ENCODE measurements at places on chromosomes 12 and 14.

- DNase-seq = no peak
Measured at GRCh38 chr14:54881761-54882401, 20.7 kb downstream of the GCH1 start.

DNA sequence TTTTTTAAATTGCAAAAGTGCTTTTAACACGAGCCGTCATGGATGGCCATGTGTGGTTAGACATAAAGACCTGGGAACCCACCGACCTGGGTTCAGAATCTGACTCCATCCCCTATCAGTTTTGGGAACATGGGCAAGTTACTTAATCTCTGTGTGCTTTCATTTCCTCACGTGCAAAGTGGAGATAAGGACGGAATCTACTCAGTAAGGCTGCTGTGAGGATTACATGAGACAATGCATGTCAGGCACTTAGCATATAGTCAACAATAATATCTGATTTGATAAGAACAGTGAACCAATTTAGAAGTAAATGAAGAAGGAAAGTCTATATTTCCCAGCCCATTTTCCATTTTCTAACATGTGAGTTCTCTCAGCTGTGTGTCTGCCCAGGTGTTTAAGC, 235.4 kb downstream of the SUDS3 start:
- DNase-seq = no peak

DNA sequence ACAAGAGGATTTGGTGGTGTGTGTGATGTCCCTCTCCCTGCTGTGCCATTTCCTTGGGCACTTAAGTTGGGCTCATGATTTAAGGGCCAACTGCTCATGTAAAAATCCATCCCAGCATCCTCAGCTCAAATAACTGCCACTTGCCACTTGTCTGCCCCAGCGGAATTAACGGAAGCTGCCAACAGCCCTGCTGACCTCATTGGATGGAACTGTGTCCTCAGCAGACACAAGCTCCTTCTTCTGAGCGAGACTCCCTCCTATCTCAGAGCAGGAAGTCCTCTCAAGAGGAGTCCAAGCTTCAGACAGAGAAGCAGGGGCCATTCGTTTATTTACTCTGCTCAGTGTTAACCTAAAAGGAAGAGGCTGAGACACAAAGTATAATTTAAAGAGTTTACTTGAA, 29.6 kb upstream of the PRMT8 start:
- no peak for DNase-seq

- DNase-seq = peak; percentile 63
Measured at GRCh38 chr14:73227812-73228781, 9.2 kb upstream of the PAPLN start.

- DNase-seq = no peak
Measured at GRCh38 chr12:18277196-18277595, 15.9 kb downstream of the PIK3C2G start.

- DNase-seq = no peak
Measured at GRCh38 chr14:22887990-22888378, 5.0 kb downstream of the REM2 start.

DNA sequence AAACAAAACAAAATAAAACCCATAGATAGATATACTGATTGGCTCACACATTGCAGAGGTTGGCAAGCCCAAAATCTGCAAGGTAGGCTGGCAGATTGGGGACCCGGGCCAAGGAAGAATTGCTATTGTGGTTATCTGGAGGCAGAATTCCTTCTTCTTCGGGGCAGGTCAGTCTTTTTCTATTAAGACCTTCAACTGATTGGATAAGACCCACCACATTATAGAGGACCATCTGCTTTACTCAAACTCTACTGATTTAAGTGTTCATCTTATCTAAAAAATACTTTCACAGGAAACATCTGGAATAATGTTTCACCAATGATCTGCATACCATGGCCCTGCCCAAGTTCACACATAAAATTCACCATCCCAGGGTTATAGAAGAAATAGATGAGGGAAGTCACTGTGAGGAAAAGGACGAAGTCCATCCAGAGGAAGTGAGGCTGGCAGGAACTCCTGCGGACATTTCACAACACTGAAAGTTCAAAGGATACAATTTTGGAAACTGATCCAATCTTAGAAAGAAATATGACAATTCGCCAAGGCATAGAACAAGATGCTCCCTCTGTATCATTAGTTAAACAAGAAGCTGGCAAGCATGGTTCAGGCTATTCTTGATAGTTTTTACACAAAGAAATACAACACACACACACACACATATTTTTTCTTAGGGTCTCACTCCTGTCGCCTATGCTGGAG, 127.6 kb upstream of the MED13L start:
- DNase-seq = no peak

DNA sequence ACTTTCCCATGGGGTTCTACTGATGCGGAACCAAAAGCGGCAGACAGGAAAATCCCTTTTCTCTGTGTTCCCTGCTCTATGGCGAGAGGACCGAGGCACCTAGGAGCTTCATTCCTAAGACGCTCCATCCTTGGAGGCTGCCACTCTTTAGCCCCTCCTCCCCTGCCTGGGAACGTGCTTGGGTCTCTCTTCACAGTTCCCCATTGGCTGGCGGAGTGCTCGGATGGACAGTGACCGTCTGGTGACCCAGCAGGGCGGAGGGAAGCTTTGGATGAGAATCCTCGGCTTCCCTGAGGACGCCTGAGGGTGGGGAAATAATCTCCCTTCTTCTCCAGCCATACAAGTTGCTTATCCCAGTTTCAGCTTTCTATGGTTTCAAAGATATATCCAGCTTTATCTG, 37.3 kb downstream of the KCNA5 start:
- peak; percentile 37 for DNase-seq

DNA sequence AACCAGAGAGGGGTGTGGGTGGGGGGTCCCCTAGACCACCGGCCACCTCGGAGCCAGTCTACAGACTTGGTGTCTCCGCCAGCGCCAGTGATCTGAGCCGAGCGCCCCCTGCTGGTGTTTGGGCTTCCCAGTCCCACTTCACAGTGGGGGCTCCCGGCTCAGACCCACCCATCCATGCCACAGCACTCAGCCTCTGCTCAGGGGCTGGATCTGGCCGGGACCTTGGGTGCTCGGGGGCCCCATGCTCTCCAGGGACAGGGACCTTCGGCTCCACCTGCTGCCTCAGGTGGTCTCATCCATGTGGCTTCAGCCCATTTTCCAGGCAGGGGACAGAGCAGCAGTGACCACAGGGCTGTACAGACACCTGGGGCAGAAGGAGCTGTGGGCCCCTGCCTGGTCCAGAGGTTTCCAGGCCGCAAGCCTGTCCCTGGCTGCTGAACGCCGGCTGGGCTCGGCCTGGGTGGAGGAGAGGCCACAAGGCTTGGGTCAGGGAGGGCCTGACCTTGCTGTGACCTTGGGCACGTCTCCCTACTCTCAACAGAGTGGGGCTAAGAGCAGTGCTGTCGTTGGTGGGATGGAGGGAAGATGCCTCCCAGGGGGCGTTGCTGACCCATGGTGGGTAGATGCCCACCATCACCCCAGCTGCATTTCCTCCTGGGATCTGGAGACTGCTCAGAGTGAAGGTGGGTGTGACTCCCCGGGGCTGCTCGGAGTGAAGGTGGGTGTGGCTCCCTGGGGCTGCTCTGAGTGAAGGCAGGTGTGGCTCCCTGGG, 86.3 kb downstream of the KIF26A start:
- peak; percentile 42 for DNase-seq

GRCh38 chr12:18556161-18556560, 181.7 kb downstream of the PLCZ1 start:
- DNase-seq = no peak

DNA sequence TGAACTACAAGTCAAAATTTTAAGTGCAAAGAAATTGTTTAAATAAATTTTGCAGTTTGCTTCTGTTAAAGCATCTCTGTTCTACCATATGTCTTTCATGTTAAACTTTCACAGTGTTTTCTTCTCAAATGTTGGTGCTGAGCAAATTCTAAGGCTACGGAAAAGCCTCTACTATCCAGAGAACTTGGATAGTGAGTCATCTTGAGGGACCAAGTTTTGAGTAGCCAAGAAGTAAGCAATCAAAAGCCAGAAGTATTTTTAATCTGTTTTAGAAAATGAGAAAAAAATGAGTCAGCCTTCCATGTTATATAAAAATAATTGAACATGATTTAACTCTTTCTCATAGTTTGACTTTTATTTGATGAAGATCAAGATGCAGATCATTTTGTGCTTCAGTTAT, 3.3 kb downstream of the BRMS1L start:
- no peak for DNase-seq

DNA sequence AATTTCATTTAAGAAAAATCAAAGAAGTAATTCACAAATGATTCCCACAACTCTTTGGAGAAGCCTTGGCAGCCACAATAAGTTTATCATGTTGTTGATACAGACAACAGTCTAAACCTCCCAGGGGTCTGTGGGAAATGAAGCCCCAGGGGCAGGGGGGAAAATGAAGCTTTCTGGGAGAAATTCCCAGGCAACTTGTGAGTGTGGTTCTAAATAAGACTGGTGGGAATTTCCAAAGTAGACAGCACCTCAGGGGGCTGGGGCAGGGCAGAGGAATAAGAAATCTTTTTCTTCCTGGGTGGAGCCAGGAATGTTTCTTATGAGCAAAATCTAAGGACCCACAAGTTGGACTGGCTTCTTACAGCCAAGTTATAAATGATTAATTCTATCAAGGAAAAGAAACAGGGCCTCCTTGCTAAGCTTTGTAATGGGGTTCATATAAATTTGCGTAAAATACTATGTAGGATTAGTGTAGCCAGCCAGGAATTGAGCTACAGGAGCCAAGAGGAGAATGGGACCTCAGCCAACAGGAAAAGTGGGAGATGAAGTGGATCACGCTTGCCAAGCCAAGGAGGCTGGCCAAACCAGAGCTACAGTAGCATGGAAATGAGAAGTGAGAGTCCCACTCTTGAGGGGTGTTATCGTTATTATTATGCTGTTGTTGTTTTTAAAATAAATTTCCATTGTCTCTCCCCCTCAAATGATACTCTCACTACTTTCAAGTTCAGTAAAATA, 182.9 kb upstream of the FAR2 start:
- DNase-seq = no peak

DNA sequence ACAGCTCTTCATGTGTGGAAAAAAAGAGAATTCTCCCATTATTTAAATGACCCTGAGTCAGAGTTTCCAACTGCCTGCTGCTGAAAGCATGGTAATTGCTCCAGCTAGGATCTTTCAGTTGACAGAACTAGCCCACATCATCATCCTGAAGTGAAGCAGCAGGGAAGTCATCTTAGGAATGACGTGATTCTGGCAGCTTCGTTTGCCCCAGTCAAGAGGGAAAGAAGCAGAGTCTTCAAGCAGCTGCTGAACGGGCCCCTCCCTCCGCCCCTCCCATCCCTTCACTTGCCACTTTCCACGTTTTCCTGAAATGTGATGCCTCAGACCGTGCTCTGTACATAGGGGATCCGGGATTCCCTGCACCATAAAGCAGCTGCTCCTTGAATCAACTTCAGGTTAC, 455.0 kb upstream of the TMEM132C start:
- DNase-seq = no peak

DNA sequence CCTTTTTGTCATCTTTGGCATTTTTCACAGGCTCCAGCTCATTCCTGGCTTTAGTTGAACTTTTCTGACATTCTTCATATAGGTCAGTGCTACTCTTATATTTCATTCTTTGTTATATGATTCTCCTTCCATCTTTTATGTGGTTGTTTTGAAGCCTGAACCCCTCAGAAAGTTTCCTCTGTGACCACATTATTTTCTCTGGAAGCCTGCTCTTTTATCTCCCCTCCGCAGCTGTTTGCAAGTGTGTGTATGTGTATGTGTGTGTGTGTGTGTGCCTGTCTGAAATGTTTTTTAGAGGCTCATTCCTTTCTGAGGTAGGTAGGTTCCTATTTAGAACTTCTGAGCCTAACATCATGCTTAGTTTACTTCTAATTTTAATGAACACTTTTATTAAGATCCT, 47.6 kb downstream of the ANO4 start:
- DNase-seq = no peak

DNA sequence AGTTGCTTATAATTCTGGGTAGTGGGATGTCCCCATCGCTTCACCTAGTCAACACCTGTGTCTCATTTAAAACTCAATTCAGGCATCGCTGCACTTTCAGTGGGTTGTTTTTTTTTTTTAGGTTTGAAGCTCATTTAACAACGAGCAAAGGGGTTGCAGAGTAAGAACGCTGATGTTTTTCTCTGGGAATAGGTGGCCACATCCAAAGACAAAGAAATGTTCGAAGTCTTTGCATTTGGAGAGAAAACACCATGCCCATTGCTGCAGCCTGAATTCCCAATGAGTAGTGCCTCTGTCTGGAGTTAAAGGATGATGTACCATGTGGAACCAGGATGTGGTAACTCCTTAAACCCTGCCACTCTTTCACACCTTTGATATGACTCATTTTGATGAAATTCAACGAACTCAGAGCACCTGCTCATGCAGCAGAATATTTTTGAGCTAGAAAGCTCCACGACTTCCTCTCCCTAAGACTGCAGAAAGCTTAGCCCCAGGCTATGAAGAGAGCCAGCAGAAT, 35.1 kb upstream of the BATF start:
- no peak for DNase-seq

- DNase-seq = no peak
Measured at GRCh38 chr12:76428117-76428516, 79.9 kb upstream of the BBS10 start.

DNA sequence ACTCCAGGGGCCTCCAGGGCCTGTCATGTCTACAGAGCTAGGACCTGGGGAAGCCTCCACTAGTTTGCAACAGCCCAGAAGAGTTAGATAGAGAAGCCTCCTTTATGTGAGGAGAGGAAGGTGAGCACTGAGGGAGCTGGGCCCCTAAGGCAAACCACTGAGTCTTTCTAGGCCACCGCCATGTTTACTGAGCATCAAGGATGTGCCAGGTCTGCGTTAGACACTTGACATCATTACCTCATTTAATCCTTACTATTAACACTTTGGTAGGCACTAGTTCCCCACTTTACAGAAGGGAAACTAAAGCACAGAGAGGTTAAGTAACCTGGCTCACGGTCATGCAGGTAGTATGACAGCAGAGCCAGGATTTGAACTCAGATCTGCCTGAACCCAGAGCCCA, 12.9 kb downstream of the CTDSP2 start:
- no peak for DNase-seq

GRCh38 chr14:81834308-81834707, 300.7 kb upstream of the SEL1L start:
- no peak for DNase-seq

DNA sequence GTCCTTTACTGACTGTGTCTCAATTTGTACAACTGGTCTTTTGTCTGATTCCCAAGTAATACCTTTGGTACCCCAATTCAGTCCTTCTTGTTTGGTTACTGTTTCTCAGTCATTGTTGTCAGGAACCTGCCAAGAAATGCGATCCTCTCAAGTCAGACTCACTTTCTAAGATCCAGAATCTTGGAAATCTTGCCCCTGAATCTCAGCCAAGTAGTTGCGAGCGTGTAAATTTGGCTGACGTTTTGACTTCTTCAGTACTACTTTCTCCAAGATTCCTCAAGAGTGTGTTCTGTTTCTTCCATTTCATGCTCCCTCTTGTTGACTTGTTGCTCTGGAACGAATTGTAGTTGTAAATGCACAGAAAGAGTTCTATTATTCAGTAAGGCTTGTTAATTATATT, 114.0 kb downstream of the MSRB3 start:
- DNase-seq = no peak

- DNase-seq = no peak
Measured at GRCh38 chr14:35395283-35395682, 9.3 kb downstream of the NFKBIA start.

GRCh38 chr12:62575036-62575435, 108.4 kb downstream of the MON2 start:
- no peak for DNase-seq

Data from BE2C (cell line).